ENCODE measurements at places on chromosomes 1 and 21.
A peak's percentile ranks its signal among the peaks of the same experiment; 100 is the strongest.

GRCh38 chr1:108007070-108007469 is 42.1 kb upstream of the VAV3 start:
- no peak overlapping the region for H3K27ac ChIP-seq
- no peak for DNase-seq
- no peak overlapping the region for H3K4me3 ChIP-seq
- peaks cover 7% of the 10 kb centered on the region for H3K4me1 ChIP-seq
- no peaks in the 10 kb centered on the region for H3K27me3 ChIP-seq

GRCh38 chr1:14513111-14513510 is 85.4 kb upstream of the KAZN start:
- H3K27ac ChIP-seq = no peak overlapping the region
- H3K27me3 ChIP-seq = no peaks in the 10 kb centered on the region
- no peaks in the 10 kb centered on the region for H3K36me3 ChIP-seq
- H3K4me1 ChIP-seq = peaks cover 12% of the 10 kb centered on the region

DNA sequence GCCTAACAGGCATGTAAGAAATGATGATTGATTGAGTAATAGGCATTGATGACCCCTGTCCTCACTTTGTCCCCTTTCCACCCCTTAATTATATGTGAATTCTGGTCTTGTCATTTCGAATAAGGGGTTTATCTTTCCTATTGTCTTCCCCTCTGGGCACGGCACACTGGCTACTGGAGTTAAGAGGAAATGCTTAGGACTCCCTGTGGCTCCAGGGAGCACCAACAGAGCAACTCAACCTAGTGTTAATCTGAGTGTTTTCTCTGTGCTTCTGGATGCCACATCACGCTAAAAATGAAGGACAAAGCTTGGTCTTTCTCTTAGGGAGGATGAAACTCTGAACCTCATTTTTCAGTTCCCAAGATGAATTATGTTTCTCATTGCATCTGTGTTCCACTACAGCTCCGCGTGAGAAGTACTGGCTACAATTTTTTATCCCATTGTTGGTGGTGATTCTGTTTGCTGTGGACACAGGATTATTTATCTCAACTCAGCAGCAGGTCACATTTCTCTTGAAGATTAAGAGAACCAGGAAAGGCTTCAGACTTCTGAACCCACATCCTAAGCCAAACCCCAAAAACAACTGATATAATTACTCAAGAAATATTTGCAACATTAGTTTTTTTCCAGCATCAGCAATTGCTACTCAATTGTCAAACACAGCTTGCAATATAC is 5.3 kb downstream of the FCER1A start:
- H3K4me3 ChIP-seq = no peak overlapping the region
- H3K4me1 ChIP-seq = peaks cover 8% of the 10 kb centered on the region
- DNase-seq = peak; percentile 46
- H3K36me3 ChIP-seq = no peaks in the 10 kb centered on the region

GRCh38 chr1:108845991-108846390 is 10.9 kb downstream of the AKNAD1 start:
- no peaks in the 10 kb centered on the region for H3K36me3 ChIP-seq
- H3K4me3 ChIP-seq = no peak overlapping the region
- H3K27ac ChIP-seq = no peak overlapping the region

- H3K4me1 ChIP-seq = no peaks in the 10 kb centered on the region
- no peaks in the 10 kb centered on the region for H3K27me3 ChIP-seq
- no peak overlapping the region for H3K27ac ChIP-seq
- DNase-seq = no peak
- no peak overlapping the region for H3K4me3 ChIP-seq
- H3K36me3 ChIP-seq = no peaks in the 10 kb centered on the region
Measured at GRCh38 chr1:40679165-40679953, 12.1 kb upstream of the NFYC start.

- peaks cover 13% of the 10 kb centered on the region for H3K4me1 ChIP-seq
- no peak overlapping the region for H3K27ac ChIP-seq
- no peak overlapping the region for H3K4me3 ChIP-seq
- H3K27me3 ChIP-seq = no peaks in the 10 kb centered on the region
Measured at GRCh38 chr1:76179219-76179698, 104.7 kb downstream of the ST6GALNAC3 start.

GRCh38 chr1:53432611-53433010 is 26.6 kb upstream of the DMRTB1 start:
- DNase-seq = no peak
- H3K27ac ChIP-seq = no peak overlapping the region
- no peaks in the 10 kb centered on the region for H3K27me3 ChIP-seq
- peaks cover 36% of the 10 kb centered on the region for H3K4me1 ChIP-seq

DNA sequence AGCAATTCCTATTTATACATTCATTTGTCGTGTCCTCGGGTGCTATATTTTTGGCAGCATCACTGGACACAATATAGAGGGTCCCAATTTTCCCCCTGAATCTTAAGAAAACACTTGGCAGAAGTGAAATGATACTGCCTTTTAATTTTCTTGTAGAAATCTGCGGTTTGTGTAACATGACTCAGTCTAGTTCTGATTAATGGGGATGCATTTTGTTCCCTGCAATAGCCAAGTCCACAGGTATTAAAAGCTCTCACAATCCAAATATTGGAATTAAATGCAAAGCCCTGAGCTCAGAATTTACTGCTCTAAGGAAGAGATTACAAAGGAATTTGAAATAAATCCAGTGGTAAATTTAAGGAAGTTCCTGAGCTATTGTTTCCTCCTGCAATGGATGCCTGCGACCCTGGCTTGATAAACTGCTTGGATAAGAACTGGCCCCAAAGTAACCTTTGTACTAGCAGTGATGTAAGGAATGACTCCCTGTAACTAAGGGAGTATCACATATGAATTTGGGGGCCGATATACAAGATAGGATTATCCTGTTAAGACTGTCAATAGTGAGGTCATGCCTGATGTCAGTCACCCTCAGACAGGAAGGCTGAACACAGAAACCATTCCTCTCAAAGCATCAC is 349.7 kb upstream of the C1orf87 start:
- H3K4me1 ChIP-seq = no peaks in the 10 kb centered on the region
- H3K36me3 ChIP-seq = no peaks in the 10 kb centered on the region
- DNase-seq = no peak
- H3K27me3 ChIP-seq = no peaks in the 10 kb centered on the region

DNA sequence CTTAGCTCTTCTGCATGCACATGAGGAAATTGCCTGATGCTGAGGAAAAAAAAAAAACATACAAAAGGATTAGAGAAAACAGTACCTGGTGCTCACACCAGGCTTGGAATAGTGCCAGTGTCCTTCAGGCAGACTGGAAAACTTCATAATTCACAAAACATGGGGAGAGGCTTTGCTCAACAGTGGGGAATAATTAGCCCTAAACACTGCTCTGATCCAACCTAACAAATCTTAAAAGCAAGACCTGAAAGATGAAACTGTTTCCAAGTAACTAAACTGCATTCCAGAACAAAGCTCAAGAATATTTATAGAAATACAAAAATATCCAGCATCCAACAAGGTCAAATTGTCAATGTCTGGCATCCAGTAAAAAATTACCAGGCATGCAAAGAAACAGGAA is 124.8 kb downstream of the AK5 start:
- H3K27ac ChIP-seq = no peak overlapping the region
- H3K4me1 ChIP-seq = no peaks in the 10 kb centered on the region
- DNase-seq = no peak
- no peak overlapping the region for H3K4me3 ChIP-seq
- H3K27me3 ChIP-seq = no peaks in the 10 kb centered on the region

DNA sequence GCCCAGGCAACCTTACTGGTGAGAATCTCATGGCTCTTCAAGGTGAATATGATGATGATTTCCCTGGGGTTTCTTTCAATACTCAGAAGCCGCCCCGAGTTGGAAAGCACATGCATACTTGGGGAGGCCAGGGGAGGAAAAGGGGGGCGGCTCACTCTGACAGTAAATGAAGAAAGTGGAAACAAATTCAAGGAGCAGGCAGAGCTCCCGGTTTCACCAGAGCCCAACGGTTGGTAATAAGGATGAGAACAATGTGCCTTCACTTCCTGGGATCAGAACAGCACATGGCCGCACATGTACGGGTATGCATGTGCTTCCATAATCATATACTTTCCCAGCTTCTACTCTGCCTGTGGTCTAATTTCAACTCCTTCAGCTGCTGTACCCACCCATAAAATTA is 3.8 kb upstream of the ARHGEF2 start:
- no peak overlapping the region for H3K27ac ChIP-seq
- no peak overlapping the region for H3K4me3 ChIP-seq
- no peaks in the 10 kb centered on the region for H3K36me3 ChIP-seq
- H3K4me1 ChIP-seq = peaks cover 48% of the 10 kb centered on the region
- no peaks in the 10 kb centered on the region for H3K27me3 ChIP-seq
- DNase-seq = no peak

GRCh38 chr1:46020010-46020409 is 112.4 kb downstream of the PIK3R3 start:
- DNase-seq = no peak
- 0 out of 2 replicates have a peak, but pooled peaks cover 2% of the 10 kb centered on the region for H3K4me1 ChIP-seq
- H3K4me3 ChIP-seq = no peak overlapping the region
- H3K27me3 ChIP-seq = no peaks in the 10 kb centered on the region
- H3K27ac ChIP-seq = no peak overlapping the region

- no peak for DNase-seq
- H3K27ac ChIP-seq = no peak overlapping the region
- no peaks in the 10 kb centered on the region for H3K27me3 ChIP-seq
- no peaks in the 10 kb centered on the region for H3K36me3 ChIP-seq
- no peak overlapping the region for H3K4me3 ChIP-seq
- H3K4me1 ChIP-seq = no peaks in the 10 kb centered on the region
Measured at GRCh38 chr1:110321846-110322245, 17.3 kb upstream of the RBM15 start.

Measured in GM23338 (cell line).